ENCODE measurements at places on chromosomes 5 and 9. TPM values are rescaled to one million over a fixed set of nuclear protein-coding genes. Genes with fewer than 3 reads are reported as not detected.

The BTNL3 gene
- total RNA-seq, result not detected

The SOHLH1 gene
- total RNA-seq, result not detected

The TRPM3 gene
- total RNA-seq, result 0.32 TPM

The SLC6A3 gene
- total RNA-seq, result not detected

The CCDC192 gene
- not detected for total RNA-seq

The OLFML2A gene
- 5.7 TPM for total RNA-seq
